ENCODE measurements at places on chromosomes 6 and 20. TPM values are rescaled to one million over a fixed set of nuclear protein-coding genes. Genes with fewer than 3 reads are reported as not detected.
A peak's percentile ranks its signal among the peaks of the same experiment; 100 is the strongest.

The ECT2L gene
- not detected for total RNA-seq

The CST5 gene
- not detected for total RNA-seq

The PLCB1 gene
- 0.59 TPM for total RNA-seq

The TBX18 gene
- 10.1 TPM for total RNA-seq

The TRIM40 gene
- not detected for total RNA-seq

The ESR1 gene
- 0.03 TPM for total RNA-seq

The OPN5 gene
- total RNA-seq = not detected

The TFEB gene
- total RNA-seq = 13.3 TPM

The SLC17A9 gene
- total RNA-seq = 0.28 TPM

The AIF1 gene
- 0.44 TPM for total RNA-seq

The BTN1A1 gene
- 0.10 TPM for total RNA-seq

The JPH2 gene
- 0.49 TPM for total RNA-seq

The TRAPPC3L gene
- not detected for total RNA-seq

The RAMACL gene
- total RNA-seq = 0.13 TPM

The CTSZ gene
- 113 TPM for total RNA-seq

DNA sequence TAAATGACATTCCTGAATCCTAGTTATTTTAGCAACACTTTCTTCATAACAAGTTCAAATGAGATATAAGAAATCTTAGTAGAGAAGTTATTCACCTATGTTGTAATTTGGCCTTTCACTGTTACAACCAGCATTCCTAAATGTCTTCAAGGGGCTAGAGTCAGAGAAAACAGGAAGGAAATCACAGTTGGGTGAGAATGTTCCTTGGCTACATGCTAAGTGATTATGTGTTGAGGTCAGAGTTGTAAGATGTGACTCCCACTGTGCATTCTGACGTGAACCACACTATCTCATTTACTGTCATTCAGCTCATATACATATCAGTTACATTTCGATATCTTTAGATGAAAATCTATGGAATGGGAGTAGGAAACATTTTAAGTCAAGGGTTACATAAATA, 51.0 kb upstream of the MLIP start:
- DNase-seq = no peak

DNA sequence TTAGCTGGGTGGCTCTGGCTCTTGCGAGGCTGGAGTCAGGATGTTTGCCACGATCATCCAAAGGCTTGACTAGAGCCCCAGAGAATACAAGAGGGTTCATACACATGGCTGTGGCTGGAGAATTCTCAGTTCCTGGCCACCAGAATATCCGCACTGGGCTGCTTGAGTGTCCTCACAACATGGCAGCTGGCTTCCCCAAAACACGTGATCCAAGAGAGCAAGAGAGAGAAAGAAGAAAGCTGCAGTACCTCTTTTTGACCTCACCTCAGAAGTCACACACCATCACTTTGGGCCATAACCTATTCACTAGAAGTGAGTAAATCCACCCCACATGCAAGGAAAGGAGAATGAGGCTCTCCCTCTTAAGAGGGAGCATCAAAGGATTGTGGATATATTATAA, 21.5 kb upstream of the BPIFB1 start:
- DNase-seq = no peak

- no peak for DNase-seq
Observed at GRCh38 chr6:132919045-132919860, 104.9 kb downstream of the RPS12 start.

- DNase-seq = no peak
Observed at GRCh38 chr6:8352335-8352965, 82.9 kb downstream of the SLC35B3 start.

DNA sequence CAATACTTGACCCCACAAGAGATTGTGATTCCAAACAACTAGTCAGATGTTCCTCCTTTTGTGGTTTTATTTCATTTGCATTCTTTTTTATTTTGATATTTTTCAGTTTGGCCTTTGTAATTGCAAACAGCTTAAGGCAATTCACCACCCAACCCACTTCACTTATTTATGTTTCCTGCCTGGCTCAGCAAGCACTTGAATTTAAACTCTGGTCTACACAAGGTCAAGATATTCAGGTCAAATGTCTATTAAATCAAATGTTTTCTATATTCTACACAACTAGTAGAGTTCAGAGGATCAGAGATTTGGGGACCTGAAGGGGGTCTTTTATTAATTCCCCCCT, 100.1 kb downstream of the SGK1 start:
- no peak for DNase-seq

GRCh38 chr6:151014404-151015100, 149.1 kb downstream of the MTHFD1L start:
- DNase-seq = peak; percentile 65

GRCh38 chr6:99241905-99242534, 107.5 kb downstream of the FAXC start:
- DNase-seq = no peak

DNA sequence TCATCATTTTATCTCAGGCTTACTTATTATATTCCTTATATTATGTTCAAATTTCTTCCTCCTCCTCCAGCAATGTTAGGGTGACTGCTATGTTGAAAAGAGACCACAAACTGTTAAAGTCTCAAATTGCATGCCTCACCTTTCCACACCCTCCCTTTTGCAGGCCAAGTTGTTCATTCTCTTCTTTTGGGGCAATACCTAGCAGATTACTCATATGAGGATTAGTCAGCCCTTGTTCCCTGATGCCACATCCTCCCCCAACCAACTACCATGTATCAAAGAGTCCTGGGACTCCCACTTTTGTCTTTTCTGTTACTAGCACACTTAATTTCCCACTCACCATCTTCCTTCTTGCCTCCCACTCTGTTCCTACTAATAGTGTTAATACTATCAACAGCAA, 434.7 kb downstream of the BCKDHB start:
- no peak for DNase-seq

GRCh38 chr6:18465410-18466154, 78.4 kb downstream of the RNF144B start:
- no peak for DNase-seq

DNA sequence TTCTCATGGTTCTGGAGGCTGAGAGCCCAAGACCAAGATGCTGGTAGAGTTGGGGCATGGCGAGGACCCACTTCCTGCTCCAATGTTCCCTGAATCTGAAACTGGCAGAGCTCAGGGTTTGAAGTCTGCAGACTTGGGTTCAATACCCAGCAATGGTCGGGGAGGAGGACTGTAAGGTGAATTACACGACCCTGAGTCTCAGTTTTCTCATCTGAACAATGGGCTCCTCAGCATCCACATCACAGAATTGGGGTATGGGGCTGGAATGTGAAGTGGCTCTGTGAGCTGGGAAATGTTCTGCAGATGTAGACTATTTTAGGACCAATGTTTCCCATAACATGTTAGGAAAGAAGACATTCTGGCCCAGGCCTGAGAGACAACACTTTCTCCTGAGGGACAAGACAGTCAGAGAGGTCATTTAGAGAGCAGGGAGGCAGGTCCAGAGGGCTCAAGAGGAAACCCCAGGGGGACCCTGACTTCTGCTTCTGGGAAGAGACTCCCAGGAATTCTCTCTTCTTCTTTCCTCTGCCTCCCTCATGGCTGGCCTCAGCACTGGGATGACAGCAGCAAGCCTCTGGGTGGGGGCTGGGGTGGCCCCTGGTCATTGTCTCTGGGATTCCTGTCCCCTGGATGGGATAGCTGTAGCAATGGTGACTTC, 141.3 kb upstream of the PMEPA1 start:
- DNase-seq = no peak

DNA sequence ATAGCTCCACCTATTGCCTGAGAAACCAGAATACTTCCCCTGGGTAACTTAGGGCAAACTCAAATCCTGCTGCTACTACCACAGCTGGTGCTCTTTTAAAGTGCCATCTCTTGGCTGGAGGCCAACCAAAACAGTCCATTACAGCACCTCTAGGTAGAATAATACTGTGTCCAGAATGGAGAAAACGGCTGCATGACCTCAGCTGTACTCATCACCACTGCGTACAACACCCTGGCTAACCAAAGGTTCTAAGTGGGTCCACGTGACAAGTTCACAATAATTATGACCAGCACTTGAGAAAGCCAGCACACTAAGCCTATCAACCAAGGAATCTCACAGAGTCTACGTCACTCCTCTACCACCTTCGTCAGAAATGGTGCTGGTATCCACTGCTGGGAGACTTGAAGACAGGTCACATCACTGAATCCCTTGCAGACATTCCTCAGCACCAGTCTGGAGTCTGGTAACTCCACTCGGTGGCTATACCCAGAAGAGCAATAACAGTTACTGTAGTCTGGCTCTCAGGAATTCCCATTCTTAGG, 40.9 kb upstream of the PKIB start:
- DNase-seq = no peak

- DNase-seq = no peak
Observed at GRCh38 chr6:36594816-36595643, 868 bp downstream of the SRSF3 start.

DNA sequence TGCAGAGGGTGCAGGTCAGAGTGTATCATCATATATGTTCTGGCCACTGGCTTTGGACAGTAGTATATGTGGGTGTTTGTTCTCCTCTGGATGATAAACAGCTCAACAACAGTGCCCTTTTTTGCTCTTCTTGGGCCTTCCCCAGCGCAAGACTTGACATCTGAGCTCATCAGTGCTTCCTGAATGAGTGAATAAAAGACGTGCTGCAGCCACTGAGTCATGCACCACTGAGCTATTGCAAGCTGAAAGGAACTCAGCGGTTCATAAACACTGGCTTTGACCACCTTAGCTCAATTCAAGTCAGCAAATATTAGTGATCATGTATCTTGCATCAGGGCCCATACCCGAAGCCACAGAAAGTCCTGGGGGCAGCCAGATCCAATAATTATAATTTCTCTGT, 105.3 kb upstream of the KCNG1 start:
- no peak for DNase-seq

- no peak for DNase-seq
Observed at GRCh38 chr6:11419763-11420453, 117.6 kb upstream of the TMEM170B start.

GRCh38 chr6:77620278-77620882, 32.5 kb upstream of the MEI4 start:
- DNase-seq = no peak

DNA sequence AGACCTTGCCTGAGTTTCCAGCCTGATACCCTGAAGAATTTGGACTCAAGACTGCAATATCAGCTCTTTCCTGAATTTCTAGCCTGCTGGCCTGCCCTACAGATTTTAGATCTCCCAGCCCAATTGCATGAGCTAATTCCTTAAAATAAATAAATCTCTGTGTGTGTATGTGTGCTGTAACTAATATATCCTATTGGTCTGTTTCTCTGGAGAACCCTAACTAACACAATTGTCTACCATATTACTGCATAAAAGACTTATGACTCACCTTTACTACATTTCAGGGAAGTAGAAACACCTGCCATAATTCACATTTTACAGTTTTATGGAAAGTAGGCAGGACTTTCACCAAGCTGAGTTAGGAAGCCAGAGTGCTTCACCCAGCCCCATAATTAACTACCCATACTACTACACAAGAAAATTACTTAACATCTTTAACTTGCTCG, 90.7 kb upstream of the BEND6 start:
- DNase-seq = no peak

DNA sequence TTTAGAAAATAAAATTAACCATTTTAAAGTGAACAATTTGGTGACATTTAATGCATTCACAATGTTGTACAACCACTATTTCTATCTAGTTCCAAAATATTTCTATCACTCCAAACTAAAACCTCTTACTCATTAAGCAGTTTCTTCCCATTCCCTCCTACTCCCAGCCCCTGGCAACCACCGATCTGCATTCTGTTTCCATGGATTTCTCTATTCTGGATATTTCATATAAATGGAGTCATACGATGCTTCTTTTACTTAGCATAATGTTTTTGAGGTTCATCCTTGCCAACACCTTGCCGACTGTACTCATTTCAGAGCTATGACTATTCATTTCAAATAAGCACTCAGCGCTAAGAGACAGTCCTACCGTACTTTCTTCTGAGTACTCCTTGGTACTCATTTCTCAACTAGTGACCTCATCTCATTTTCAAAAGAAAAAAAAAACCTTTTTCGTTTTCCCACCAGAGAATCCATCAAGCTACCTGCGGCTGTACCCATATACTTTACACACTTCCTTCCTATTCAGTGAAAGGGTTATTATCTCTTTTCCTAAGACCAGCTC, 259.2 kb downstream of the UTRN start:
- DNase-seq = no peak

DNA sequence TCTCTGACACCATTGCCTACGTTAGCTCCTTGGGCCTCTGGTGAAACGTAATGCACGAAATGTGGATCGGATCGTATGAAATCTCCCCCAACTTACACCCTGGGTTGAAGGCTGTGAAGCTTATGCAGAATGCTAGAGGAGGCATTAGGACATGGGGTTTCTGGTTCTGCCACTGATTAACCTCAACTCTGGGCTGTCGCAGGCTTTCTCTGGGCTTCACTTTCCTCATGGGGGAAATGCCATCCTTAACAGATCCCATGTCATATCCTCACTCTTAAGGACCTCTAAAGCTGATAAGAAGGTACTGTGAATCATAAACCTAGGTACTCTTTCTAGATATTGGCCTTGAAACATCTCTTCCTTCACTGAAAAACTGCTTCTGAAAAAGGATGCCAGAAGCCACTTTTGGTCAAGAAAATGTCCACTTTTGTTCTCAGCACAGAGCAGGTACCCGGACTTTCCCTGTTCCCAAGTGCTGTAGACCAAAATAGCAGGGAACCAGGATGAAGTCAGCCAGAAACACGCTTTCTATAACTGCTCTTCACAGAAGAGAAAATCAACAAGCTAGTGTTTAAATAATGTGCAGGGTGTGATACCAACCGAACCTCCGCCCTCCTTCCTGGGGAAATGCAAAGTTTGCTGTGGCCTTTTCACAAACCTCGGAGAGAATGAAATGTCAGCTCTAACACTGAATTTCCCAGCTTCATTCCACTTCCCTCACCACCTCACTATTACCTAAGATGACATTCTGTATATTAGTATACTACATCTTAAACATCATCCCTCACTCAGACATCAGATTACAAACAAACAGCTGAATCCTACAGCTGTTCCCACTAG, 118.9 kb downstream of the BACH2 start:
- no peak for DNase-seq

GRCh38 chr20:57114290-57115005, 152.0 kb downstream of the BMP7 start:
- no peak for DNase-seq

DNA sequence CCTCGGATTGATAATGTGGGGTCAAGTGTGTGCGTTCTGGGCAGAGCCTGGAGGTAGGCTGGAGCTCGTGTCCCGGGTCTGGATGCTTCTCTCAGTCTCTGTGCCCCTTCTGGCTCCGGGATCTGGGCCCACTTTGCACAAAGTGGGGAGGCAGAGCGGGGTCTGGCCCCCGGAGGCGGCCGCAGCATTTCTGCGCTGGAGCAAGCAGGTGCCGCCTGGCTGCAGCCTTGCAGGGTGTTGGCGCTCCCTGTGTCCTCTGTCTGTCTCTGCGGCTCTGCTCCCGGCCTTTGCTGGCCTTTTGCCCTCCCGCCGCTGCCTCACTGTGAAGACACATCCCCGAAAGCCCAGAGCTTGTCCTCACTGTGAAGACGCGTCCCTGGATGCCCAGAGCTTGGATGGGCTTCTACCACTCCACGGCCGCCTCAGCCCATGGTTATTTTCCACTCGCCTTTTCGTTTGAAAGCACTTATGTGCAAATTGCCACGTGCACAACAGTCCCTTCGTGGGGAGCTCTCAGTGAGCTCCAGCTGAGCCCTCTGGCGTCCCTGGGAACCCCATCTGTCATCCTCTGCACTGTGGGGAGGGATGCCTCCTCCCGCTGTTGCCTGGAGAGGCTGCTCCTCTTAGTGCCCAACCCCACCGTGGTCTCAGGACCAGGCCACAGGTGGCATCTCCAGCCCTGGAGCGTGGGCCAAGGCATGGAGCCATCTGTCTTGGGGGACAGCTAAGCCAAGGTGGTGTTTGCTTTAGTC, 17.4 kb downstream of the SLCO4A1 start:
- DNase-seq = no peak

- DNase-seq = no peak
Observed at GRCh38 chr20:58618351-58619076, 32.6 kb upstream of the STX16 start.
